Activated CD8-positive, alpha-beta memory T cell treated with anti-CD3 and anti-CD28 coated beads, Interleukin-2, amount 10 ng/mL, durations not matched to agents 7 days and 5 days (primary cell): ENCODE measurements at places on chromosomes 1 and 21. TPM values are rescaled to one million over a fixed set of nuclear protein-coding genes. Genes with fewer than 3 reads are reported as not detected.
A peak's percentile ranks its signal among the peaks of the same experiment; 100 is the strongest.

The SELL gene
- total RNA-seq: 61.4 TPM

The FAM163A gene
- not detected for total RNA-seq

DNA sequence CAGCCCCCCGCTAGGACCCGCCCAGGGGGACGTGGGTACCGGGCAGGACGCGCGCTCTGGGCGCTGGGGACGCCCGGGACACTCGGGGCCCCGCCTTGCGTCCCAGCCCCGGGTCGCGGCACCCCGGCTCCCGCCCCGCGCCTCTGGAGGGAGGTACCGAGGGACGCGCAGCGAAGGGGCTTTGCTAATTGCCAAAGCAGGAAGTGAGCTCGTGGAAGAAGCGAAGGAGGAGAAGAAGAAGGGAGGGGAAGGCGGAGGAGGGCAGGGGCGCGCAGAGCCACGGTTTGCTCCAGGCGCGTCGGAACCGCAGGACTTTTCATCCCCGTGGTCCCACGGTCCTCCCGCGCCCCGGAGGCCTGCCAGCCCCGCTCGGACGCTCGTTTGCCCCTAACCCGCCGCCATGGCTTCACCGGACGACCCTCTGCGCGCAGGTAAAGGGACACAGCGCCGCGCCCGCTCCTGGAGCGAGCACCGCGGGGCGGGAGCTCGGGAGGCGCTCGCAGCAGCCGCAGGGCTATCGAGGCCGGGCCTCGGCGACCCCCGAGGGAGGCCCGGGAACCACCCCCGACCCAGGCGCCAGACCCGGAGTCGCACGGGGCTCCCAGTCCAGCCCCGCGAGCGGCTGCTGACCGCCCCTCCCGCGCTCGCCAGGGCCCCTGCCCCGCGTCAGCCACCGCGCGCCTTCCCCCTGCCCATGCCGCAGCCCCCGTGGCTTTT is 1.3 kb downstream of the EDARADD start:
- peak; percentile 79 for DNase-seq

DNA sequence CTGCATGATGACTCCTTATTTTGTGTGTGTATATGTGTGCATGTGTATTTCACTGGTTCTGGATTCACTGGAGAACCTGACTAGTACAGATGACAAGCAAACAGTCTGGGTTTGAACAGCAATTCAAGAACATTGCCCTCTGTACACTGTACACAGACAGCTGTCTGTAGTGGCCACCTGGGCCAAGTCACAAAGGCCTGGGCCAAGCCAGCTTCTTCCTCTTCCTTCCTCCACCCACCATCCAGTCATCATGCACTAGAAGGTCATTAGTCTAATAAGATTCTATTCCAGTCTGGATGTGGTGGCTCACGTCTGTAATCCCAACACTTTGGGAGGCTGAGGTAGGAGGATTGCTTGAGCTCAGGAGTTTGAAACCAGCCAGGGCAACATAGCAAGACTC is 155.9 kb downstream of the ELAVL4 start:
- DNase-seq: no peak

DNA sequence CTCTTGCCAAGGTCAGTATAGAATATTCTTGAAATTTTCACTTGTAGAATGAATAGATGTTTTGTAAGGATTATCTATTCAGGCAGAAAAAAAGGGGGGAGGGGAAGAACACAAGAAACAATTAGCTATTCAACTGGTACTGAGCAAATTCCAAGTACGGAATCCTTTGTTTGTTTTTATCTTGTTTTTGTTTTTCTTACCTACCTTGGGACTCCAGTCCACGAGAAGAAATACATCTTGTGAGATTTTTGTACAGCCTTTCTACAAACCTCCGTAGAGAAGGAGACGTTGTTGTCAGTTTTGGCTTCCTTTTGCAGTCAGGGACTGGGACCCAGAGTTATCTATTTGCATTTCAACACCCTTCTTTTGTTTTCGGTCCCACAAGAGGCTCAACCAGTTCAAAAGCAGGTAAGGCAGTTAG is 36.0 kb downstream of the ZNF281 start:
- no peak for DNase-seq

The TSTD1 gene
- 62.8 TPM for total RNA-seq

The NUDT4B gene
- 0.84 TPM for total RNA-seq

DNA sequence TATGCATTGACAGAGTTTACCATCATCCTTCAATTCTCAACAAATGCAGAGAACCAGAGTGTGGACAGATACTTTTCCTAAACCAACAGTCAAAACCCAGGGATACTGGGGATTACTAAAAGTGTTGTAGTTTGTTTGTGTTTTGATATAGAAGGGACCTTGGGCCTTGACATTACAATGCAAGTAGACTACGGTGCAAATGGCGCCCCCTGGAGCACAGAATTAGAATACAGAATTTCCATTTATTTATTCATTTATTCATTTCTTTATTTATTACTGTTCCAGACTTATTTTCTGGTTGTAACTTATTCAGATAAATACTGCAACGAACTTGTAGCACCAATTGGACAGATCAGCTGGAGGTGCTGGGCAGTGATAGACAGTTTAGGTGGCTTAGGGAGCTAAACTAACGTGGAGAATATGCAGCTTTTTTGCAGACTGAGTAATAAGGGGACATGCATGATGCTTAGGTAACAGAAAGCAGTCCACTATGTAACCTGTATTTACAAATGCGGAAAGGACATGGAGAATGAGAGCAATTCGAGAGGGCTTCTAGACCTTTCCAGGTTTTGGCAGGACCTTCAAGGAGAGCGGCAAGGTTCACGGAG is 42.6 kb downstream of the KIRREL1 start:
- DNase-seq: no peak

DNA sequence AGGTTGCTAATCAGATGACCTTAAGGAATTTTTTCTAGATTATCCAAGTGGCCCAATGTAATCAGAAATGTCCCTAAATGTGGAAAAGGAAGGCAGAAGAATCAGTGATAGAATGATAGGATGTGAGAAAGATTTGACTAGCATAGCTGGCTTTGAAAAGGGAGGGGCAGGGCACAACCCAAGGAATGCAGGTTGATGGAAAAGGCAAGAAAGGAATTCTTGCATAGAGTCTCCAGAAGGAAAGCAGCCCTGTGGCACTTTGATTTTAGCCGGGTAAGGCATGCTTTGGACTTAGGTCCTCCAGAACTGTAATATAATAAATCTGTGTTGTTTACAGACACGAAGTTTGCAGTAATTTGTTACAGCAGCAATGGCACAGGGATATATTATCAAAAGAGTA is 375.7 kb upstream of the B3GALT2 start:
- DNase-seq: no peak

- DNase-seq: no peak
Measured at GRCh38 chr21:31334648-31335121, 9.4 kb downstream of the TIAM1 start.

The AADACL3 gene
- not detected for total RNA-seq

The P3R3URF gene
- total RNA-seq: not detected

DNA sequence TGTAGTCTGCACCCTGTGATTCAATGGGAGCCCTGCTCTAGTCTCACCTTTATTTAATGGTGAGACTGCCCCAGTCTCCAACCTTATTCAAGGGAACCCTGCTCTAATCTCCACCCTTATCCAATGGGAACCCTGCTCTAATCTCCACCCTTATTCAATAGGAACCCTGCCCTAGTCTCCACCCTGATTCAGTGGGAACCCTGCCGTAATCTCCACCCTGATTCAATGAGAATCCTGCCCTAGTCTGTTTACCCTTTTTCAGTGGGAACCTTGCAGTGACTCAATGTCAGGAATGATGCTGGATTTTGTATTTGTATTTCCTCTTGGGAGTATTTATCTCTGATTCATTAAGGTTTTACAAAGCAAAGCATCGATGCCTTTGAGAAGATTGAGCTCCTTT is 39.5 kb downstream of the TRPM2 start:
- DNase-seq: no peak

DNA sequence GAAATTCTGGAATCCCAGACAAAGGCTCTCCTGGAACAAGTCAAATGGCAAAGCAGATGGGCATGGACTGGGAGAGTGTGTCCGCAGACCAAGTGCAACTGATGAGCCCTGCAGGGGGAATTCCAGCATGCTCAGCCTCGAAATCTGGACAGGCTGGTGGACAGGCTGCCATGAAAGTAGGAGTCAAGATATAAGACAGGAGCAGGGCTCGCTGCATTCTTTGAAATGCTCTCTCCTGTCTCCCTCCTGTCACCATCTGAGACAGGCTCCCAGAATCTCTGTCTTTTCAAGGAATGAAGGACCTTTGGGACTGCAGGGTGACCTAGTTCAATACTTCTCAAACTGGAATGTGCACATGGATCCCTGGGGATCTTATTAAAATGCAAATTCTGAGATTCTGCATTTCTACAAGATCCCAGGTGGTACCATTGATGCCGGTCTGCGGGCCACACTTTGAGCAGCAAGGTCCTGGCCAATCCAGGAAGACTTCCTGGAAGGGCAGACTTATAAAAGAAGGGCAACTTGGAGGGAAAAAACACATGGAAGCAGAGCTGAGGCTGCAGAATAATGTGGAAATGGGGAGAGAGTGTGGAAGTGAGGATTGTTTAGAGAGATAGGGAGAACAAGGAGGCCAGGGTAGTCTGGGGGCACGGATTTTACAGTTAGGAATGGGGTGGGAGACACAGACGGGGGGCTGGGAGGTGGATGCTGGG is 29.8 kb downstream of the TNNT2 start:
- no peak for DNase-seq

DNA sequence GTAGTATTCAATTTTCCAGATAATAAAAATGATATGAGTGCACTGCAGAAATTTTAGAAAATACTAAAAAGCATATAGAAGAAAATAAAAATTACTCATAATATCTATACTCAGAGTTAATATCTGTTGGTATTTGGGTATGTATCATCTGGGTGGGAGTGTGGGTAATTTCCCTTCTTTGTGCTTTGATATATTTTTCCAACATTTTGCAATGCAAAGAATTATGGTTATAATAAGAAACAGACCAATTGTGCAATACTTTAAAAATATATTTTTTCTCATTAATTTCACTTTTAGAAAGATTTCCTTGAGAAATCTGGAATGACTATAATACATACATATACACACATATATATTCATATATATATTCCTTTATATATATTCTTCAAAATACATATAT is 665.7 kb downstream of the ADGRL2 start:
- no peak for DNase-seq

The NFASC gene
- 0.14 TPM for total RNA-seq

DNA sequence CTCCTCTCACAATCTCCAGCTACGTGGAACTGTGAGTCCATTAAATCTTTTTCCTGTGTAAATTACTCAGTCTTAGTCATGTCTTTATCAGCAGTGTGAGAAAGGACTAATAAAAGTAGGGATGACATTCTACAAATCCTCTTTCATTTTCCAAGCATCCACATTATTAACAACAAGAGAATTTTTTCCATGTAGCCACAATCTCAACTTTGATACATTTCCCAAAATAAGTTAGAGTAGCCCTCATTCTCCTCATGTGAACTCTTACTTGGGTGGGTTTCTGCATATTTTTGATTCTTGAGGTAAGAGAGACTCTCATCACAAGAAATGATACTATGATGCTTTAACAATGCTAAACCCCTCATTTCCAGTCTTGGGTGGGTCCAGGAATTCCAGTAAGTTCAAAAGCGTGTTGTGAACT is 52.8 kb downstream of the TNFSF18 start:
- DNase-seq: no peak

DNA sequence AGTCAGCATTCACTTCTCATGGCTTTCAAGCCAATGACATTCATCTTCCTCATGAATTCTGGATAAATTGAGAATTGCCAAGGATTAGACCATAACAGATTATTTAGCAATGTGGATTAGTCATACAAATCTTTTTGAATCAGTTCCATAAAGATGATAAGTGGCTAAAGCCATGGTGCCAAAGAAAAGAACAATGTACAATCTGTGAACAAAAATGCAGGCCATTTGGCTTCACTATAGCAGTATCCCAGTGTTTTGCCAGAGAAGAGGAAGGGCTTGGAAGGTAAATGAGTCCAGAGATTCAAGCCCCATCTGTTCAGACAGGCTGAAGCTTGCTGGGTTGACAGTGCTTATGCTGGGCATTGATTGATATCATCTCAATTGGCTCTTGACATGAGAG is 376.4 kb upstream of the LRRC7 start:
- DNase-seq: no peak

- no peak for DNase-seq
Measured at GRCh38 chr1:2127187-2128145, 67.1 kb downstream of the FAAP20 start.

GRCh38 chr21:42258150-42258884 is 39.4 kb downstream of the ABCG1 start:
- DNase-seq: peak; percentile 87

DNA sequence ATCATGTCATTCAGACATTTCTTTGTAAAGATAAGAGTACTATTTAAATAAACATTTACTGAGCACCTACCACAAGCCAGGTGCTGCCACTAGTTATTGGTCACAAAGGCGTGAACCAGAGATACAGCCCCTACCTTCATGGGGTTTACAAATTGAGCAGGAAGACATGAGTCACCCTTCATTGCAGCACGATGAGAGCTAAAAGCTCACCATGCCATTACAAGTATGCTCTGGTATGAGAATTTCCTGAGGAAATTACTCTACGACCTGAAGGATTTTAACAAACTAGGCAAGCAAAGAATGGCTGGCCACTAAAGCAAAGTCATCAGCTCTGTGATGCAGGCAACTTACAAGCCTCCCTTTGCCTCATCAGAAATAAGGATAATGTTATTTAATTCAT is 346.8 kb downstream of the BRINP2 start:
- DNase-seq: no peak

The VANGL2 gene
- not detected for total RNA-seq

DNA sequence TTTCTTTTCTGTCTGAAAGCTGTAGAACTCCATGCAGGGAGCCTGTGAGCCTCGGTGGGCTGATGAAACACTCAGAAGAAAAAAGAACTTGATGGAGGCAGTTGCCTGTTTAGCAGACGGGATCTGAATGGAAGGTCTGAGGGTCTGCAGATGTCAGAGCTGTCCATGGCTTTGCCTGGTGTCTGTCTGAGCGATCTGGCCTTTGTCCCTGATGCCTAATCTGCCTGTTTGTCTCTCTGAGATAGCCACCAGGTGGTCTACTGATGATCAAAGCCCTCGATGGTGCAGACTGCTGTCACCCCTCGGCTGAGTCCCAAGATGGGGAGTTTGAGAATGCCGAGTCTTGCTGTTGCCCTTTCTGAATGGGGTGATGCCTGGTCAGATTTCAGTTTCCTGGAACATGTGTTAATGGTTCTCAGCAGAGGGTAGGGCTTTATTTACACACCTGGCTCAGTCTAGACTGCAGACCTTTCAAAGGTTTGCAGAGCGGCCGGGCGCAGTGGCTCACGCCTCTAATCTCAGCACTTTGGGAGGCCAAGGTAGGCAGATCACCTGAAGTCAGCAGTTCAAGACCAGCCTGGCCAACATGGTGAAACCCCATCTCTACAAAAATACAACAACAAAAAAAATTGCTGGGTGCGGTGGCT is 90.4 kb downstream of the KIF26B start:
- no peak for DNase-seq

The CRABP2 gene
- total RNA-seq: 1.9 TPM

The C1QB gene
- not detected for total RNA-seq
